ENCODE measurements at places on chromosomes 1 and 21. TPM values are rescaled to one million over a fixed set of nuclear protein-coding genes. Genes with fewer than 3 reads are reported as not detected.

Gene PPFIA4
- total RNA-seq = 4.2 TPM

GRCh38 chr1:36814774-36815173 is 219.5 kb downstream of the GRIK3 start:
- no peak for DNase-seq

DNA sequence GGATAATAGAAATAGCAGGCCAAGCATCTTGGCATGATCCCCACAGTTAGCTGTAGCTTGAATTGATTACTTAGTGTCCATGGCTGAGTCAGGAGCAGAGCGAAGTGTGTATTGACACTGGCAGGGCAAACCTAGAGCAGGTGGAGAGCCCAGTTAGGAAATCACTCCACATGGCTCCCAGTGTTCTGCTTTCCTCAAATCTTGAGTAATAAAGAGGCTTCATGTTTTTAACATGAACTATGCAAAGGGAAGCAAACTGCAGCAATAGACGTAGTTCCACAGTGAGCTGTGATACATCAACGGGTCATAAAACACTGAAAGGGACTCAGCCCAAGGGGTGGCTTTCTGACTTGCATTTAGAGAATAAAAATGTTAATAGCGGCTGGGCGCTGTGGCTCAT is 28.9 kb downstream of the RHEX start:
- no peak for DNase-seq

Gene CELA3A
- not detected for total RNA-seq

Gene OR14K1
- not detected for total RNA-seq

GRCh38 chr1:9200441-9200840 is 34.1 kb upstream of the H6PD start:
- DNase-seq = no peak

GRCh38 chr1:247056071-247056470 is 22.5 kb downstream of the ZNF670 start:
- no peak for DNase-seq

DNA sequence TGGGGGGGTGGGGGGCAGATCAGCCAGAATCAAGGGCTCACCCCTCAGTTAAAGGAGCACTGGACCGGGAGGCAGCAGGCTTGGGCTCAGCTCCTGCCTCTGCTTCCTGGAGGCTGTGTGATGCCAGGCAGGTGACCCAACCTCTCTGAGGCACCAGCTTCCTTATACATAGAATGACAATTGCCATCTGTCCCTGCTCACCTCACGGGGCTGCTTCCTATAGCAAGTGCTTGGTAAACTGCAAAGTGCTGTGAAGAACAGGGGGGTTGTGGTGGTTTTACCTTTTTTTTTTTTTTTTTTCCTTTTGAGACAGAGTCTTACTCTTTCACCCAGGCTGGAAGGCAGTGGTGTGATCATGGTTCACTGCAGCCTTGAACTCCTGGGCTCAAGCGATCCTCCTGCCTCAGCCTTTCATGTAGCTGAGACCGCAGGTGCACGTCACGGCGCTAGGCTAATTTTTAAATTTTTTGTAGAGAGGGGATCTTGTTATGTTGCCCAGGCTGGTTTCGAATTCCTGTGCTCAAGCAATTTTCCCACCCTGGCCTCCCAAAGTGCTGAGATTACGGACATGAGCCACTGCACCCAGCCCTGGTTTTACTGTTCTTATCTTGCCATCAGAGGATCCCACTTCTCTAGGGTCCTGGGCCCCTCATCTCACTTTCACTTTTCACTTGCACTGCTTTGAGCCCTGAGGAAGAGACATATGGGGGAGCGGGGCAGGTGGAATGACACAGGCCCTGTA is 11.6 kb downstream of the KCNQ4 start:
- DNase-seq = no peak

GRCh38 chr1:32765570-32766327 is 51.4 kb downstream of the YARS1 start:
- no peak for DNase-seq

Gene S100A8
- total RNA-seq = 337 TPM

DNA sequence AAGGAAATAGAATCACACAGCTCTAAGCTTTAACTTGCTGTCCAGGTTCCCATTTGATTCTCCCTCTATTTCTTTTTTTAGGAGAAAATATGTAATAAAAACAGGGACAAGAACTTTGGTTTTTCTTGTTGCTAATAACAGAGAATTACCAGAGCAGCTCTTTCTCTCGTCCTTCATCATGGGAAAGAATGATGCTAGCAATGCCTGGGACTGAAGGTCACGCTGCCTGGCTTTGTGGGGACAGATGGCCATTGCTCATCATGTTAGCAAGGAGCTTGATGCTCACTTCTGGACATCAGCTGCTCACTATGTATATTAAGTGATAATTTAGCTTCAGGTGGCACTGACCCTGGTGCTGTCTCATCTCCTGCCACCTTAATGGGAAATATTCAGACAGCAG is 77.3 kb upstream of the AKT3 start:
- no peak for DNase-seq

- DNase-seq = no peak
Measured at GRCh38 chr1:243849421-243850201, 432 bp downstream of the AKT3 start.

GRCh38 chr1:12220890-12221289 is 8.9 kb upstream of the VPS13D start:
- DNase-seq = no peak

DNA sequence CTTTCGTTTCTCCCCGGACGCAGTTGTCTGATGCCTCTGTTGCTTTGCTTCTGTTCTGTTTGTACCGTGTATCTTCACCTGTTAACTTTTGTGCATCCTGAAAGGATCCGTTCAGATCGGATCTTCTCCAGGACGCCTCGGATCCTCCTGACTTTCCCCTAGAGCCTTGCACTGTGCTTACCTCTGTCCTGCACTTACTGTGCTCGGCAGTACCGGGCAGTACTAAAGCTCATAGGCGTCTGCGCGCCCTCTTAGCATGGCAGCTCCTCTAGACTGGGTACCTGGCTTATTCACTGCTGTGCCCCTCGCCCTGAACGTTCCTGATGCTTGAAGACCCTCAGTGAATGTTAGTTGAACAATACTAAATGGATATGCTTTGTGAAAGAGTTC is 934 bp downstream of the SCP2 start:
- no peak for DNase-seq

- DNase-seq = peak; percentile 17
Measured at GRCh38 chr21:41868062-41868710, 11.0 kb downstream of the PRDM15 start.

Gene WDR26
- 97.4 TPM for total RNA-seq

Gene TRIM67
- 0.10 TPM for total RNA-seq

GRCh38 chr21:32257962-32258785 is 20.7 kb downstream of the MIS18A start:
- peak; percentile 75 for DNase-seq

- no peak for DNase-seq
Measured at GRCh38 chr1:3003039-3003940, 18.0 kb upstream of the ACTRT2 start.

GRCh38 chr1:13714851-13715250 is 14.9 kb downstream of the PRDM2 start:
- peak; percentile 56 for DNase-seq

DNA sequence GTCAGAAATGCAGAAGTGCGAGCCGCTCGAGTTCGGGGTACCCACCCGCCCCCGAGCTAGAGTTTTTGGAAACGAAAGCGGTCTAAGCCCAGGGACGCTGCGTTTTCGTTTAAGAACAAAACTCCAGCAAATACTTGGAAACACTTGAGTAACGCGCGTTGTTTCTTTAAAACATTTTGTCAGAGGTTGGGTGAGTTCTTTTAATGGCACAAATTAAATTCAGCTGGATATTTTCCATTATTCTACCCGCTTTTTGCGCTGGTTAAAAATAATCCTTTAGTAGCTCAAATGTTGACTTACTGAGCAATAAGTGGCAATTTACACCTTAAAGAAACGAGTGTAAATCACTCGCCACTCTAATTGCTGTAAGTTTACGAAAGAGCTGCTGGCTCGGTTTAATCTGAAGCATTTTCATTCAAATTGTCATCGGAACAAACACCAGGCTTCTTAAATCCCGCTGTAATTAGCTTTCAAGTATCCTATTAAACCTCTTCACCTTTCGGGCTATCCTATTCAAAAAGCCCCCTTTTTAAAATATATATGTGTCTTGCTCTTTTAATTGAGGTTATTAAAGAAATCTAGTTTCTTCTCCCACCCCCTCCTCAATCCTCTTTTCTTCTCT is 1.5 kb downstream of the LHX8 start:
- DNase-seq = peak; percentile 25

GRCh38 chr1:31762726-31763670 is 1.1 kb downstream of the ADGRB2 start:
- DNase-seq = no peak

Gene PLA2G5
- not detected for total RNA-seq

- DNase-seq = no peak
Measured at GRCh38 chr1:20178634-20179370, 7.1 kb upstream of the UBXN10 start.

Gene SERPINC1
- not detected for total RNA-seq

DNA sequence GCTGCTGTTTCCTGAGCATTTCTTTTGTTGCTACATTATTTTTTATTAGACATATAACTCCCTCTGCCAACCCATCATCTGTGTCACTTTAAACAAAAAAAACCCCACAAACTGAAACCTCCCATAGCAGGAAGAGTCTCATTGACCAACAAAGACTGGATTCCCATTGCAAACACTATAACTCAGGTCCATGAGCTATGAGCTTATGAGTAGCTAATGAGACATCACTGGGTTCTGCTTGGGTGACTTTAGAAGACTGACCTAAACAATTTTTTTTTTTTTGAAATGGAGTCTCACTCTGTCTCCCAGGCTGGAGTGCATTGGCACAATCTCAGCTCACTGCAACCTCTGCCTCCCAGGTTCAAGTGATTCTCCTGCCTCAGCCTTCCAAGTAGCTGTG is 212.8 kb downstream of the LTN1 start:
- DNase-seq = no peak

Gene CSTB
- total RNA-seq = 21.0 TPM

Gene OR2T3
- not detected for total RNA-seq

Gene MAP1LC3C
- total RNA-seq = 1.1 TPM

DNA sequence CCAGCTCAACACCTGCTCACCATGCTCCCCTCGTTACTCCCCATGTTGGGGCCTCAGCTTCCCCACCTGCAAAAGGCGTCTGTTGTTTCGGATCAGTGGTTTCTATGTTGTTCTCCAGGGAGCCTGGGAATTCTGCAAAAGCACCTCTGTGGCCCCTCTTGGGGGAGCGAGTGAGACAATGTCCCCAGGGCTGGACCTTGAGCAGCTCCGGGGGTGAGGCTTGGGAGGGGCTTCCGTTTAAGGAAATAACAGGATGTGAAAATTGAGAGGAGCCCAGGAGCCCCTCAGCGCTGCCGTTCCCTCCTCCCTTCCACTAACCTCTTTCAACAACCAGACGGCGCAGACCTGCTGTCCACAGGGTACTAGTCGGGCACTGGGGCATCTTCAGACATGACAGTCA is 98.5 kb upstream of the IFFO2 start:
- no peak for DNase-seq

Gene CHI3L1
- total RNA-seq = 42.2 TPM

Gene TBX19
- 1.9 TPM for total RNA-seq

Gene SPRR2F
- total RNA-seq = not detected

DNA sequence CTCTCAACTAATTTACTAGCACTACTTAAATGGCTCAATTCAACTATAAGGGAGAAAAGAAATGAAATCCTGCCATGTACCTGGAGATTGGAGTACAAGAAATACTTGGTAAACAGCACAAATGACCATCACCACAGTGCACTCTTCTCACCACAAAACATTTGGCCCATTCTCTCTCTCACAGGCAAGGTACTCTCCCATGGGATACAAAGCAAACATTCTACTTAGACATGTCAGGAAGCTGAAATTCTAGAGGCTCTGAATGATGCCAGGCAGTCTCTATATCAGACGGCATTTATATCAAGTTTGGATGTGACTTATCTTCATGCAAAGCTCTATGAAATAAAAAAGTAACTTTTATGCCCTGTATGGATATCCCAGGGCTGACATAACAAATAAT is 72.5 kb downstream of the DPT start:
- no peak for DNase-seq
